ENCODE measurements at places on chromosomes 1 and 21.

GRCh38 chr1:88217386-88217785 is 466.7 kb upstream of the PKN2 start:
- DNase-seq, result no peak

DNA sequence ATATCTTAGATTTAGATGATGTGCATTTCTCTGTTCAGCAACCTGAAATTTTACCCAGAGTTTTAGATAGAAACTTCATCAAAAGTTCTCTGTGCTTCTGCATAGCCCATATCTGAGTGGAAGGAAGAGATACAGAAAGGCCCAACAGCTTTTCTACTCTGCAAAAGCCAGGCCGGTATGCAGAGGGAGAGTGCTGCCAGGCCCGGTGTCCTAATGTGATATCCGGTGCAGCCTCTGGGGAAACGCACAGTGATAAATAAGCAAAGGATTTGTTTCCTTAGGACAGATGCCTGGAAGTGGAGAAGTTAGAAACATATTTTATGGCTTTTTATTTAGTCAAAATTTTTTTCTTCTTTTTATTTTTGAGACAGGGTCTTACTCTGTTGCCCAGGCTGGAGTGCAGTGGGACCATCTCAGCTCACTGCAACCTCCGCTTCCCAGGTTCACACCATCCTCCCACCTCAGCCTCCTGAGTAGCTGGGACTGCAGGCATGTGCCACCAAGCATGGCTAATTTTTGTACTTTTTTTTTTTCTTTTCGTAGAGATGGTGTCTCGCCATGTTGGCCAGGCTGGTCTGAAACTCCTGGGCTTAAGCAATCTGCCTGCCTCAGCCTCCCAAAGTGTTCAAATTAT is 145.8 kb downstream of the PATJ start:
- no peak for DNase-seq

DNA sequence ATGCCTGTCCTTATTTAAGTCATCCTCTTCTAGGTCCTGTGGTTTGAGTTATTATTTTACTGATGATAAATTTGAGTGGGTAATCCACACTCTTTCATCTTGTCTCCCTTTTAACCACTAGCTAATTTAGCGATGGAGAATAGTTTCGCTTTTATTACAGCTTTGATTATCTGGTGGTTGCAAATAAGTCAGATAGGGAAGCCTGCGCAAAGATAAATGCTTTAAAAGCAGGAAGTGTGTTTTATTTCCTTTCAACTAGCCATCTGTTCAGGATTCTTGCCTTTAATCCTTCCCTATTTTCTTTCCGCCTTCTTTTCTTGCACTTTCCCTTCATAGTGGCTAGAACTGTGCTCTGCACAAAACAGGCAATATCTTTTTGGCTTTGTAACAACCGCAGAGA is 129.0 kb downstream of the TGFB2 start:
- no peak for DNase-seq

GRCh38 chr1:163836481-163836880 is 514.7 kb downstream of the NUF2 start:
- DNase-seq, result no peak

- DNase-seq, result peak; percentile 39
Observed at GRCh38 chr1:13930151-13930550, 230.2 kb downstream of the PRDM2 start.

Data from activated CD4-positive, alpha-beta memory T cell treated with anti-CD3 and anti-CD28 coated beads for 36 hours (primary cell).